ENCODE measurements at places on chromosomes 3 and 15.

DNA sequence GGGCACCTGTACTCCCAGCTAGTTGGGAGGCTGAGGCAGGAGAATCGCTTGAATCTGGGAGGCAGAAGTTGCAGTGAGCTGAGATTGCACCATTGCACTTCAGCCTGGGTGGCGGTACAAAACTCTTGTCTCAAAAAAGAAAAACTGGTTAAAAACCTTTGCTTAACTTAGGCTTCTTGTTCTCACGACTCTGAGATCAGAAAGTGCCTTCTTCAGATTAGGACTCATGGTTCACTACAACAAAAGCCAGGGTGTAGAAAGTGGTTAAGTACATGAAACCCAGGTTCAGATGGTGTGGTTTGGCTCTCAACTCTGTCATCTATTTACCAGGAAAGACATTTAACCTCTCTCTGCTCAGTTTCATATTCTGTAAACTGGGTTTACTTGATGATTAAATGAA lies 168.4 kb downstream of the TUSC7 start:
- no peak for DNase-seq

DNA sequence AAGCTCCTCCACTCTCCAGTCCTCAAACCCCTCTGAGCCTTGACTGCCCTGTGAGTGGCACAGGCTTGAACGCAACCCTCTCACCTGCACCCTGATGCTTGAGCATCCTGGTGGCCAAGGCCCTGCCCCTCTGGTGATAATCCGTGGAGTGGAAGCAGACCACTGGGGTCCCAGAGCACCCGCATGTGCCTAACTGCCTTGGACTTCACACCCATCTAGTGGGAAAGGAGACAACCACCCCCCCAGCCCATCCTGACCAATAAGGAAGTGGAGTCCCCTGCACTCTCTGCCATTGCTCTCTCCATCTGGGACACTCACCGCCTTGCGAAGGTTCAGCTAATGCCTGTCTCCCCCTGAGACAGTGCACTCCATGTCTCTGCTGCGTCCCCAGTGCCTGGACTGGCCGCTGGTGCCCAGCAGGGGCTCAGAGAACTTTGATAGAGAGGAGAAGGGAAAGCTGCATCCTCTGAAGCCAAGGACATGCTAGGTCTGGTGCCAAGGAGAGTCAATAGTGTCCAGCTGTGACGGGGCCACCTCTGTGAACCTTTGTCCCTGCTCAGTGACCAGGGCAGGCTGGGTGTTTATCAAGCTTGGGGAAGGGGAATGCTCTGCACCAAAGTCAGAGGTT lies 3.4 kb downstream of the KLF15 start:
- DNase-seq, result no peak

DNA sequence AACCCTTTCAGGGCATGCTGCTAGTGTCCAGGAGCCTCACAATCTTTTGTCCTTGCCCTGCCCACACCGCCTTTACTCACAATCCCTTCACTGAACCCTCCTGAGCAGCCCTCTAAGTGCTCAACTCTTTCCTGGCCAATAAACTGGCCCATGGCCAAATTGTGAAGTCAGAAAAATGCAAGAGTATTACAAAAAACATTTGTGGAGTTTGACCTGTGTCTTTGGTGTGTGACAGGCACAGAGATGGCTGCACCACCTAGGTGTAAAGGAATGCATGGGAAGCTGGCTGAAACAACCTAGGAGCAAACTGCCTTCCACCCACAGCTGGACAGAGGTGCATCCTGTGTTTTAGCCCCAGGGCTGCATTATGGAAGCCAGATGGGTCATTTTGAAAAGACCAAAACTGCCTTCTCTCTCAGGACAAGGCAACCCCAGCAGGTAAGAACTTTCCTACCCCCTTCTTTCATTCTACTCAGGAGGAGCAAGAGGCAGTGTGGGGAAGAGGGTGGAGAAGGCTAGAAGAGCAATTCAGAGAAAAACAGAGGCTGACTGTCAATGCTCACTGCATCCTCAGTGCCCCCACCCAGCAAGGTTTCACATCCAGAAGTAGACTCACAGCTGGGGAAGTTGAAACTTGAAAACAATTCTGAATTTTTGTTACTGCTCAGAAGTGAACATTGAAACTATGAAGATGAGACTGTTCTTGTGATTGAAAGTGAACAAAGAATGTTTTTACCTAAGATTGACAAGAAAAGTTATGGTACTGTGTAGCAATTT lies 78.6 kb downstream of the TRIM42 start:
- DNase-seq, result no peak

DNA sequence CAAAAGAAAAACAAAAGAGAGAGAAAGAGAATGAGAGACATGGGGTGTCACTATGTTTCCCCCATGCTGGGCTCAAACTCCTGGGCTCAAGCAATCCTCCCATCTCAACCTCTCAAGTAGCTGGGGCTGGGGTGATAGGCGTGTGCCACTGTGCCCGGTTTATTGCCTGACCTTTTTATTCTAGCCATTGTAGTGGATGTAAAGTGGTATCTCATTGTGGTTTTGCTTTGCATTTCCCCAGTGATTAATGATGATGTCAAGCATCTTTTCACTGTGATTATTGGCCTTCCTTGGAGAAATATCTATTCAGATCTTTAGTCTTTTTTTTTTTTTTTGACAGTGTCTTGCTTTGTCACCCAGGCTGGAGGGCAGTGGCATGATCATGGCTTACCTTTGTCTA lies 37.7 kb upstream of the GK5 start:
- DNase-seq, result no peak

DNA sequence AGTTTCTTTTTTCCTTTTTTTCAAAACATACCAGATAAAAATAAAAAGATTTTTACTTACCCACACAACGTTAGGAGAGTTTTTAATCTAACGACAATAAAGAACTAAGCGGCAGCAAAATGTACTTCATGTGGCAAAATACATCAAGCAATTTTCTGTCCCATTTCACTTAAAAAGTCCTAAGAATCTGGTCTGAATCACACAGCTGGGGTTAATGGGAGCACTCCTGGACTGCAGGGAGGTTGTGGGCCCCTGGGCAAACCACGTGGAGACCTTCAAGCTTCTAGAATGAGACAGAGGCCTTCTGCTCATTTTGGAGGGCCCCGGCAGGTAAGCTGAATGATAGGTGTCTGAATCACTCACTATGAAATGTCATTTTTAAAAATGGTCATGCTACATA lies 193.8 kb downstream of the RORA start:
- no peak for DNase-seq

- no peak for DNase-seq
These were observed 11.4 kb upstream of the PEX5L start for GRCh38 chr3:180048103-180048502.
